CD14-positive monocyte (primary cell): ENCODE measurements at places on chromosomes 12 and 14. TPM values are rescaled to one million over a fixed set of nuclear protein-coding genes. Genes with fewer than 3 reads are reported as not detected.

DNA sequence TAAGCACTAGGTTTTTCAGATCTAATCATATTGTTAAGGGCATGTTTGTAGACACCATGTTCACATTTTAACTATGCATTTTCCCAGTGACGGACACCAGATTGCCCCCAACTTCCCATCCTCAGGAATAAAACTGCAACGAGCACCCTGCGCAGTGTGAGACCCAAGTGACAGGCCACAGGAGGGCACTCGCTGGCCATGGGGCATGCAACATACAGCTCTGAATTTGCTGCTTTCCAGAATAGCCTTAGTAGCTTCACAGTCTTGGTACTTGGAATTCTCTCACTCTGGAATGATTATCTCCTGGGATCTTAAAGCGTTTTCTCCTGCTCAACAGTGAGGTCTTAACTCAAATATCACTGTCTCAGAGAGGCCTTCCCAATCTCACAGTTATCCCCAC, 972 bp upstream of the DDX47 start:
- no peak overlapping the region for H3K27ac ChIP-seq
- DNase-seq, result no peak
- H3K4me3 ChIP-seq, result no peak overlapping the region
- peaks cover 34% of the 10 kb centered on the region for H3K4me1 ChIP-seq
- peaks cover 15% of the 10 kb centered on the region for H3K36me3 ChIP-seq

DNA sequence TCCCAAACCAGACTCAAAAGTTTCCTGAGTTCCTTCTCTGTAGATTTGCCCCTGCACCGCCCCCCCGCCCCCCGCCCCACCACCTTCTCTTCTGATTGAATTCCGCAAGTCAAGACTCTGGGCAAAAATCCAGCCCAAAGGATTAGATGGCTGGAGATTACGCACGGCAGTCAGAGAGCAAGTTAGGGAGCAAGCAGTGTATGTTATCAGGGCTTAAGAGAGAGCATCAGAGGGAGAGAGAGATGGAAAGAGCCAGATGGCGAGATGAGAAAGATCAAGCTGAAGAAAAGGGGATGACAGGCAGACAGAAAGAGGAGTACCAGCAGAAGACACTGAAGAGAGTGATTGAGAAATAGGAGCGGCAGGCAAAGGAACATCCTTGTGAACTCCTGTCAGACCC, 13.9 kb upstream of the ANKRD33 start:
- no peak overlapping the region for H3K27ac ChIP-seq
- no peak overlapping the region for H3K4me3 ChIP-seq
- peaks cover 6% of the 10 kb centered on the region for H3K27me3 ChIP-seq
- DNase-seq, result no peak

GRCh38 chr12:122732170-122732569, 1.5 kb upstream of the HCAR1 start:
- no peak overlapping the region for H3K27ac ChIP-seq
- H3K36me3 ChIP-seq, result no peaks in the 10 kb centered on the region
- peaks cover 16% of the 10 kb centered on the region for H3K4me1 ChIP-seq
- no peak overlapping the region for H3K4me3 ChIP-seq
- peak; percentile 54 for DNase-seq
- peaks cover 5% of the 10 kb centered on the region for H3K27me3 ChIP-seq

Gene C12orf42
- polyA plus RNA-seq, result not detected in 2 replicates

Gene PIWIL1
- not detected for polyA plus RNA-seq
